ENCODE measurements at places on chromosomes 12 and 14. TPM values are rescaled to one million over a fixed set of nuclear protein-coding genes. Genes with fewer than 3 reads are reported as not detected.

GRCh38 chr14:37198273-37198598, 499 bp downstream of the MIPOL1 start:
- DNase-seq, result no peak

- peak; percentile 54 for DNase-seq
Measured at GRCh38 chr12:104480826-104481440, 24.2 kb downstream of the CHST11 start.

GRCh38 chr12:80513211-80513610, 69.2 kb downstream of the PTPRQ start:
- DNase-seq, result no peak

Gene PRR4
- total RNA-seq, result 2.2 TPM

Gene CCDC63
- 0.47 TPM for total RNA-seq

Measured in HCT116 (cell line).